ENCODE measurements at places on chromosomes 7 and 10.
A peak's percentile ranks its signal among the peaks of the same experiment; 100 is the strongest.

GRCh38 chr10:79103585-79103984 lies 34.8 kb downstream of the ZMIZ1 start:
- peak; percentile 30 for DNase-seq

DNA sequence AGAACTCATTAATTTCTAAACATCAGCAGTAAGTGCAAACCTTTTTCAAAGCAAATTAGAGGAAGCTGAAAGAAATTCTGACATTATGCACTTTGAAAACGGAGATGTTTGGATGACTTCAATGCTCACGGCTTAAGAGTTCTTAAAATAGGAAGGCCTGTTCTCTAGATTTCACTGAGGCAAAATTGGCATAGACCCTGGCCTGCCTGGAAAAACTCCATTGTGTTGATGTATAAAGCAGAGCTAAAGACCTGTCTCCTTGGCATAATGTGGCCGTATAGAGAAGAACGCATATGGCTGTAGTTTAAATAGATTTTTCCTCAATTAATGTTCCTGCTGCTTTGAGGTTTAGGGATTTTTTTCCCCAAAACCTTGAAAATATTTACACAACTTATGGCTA lies 24.5 kb upstream of the AGMO start:
- DNase-seq: no peak

DNA sequence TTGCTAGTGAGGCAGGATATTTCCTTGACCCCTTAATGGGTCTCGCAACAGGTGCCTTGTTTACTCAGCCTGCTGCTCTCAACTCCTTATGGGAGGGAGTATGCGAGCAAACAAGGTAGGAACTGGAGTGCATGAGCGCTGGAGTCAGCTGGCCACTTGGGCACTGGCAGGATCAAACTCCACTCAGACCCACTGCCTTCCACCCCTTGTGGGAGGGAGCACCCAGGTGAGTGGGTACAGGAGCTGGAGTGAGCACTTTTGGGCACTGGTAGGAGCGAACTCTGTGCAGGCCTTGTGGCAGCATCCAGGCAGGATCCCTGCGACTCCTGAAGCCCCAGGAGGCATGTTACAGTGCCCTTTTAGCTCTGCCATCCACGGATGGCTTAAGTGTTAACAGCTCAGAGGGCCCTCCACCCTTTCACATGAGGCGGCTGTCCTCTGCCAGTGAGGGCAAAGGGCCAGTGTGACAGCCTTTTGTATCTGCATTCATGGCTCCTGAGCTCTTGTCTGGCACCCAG lies 123.2 kb downstream of the ST7 start:
- DNase-seq: no peak

- DNase-seq: no peak
These were observed 111.6 kb downstream of the C10orf90 start for GRCh38 chr10:126558881-126559280.

- DNase-seq: no peak
These were observed 71.8 kb upstream of the VWDE start for GRCh38 chr7:12475362-12476063.

DNA sequence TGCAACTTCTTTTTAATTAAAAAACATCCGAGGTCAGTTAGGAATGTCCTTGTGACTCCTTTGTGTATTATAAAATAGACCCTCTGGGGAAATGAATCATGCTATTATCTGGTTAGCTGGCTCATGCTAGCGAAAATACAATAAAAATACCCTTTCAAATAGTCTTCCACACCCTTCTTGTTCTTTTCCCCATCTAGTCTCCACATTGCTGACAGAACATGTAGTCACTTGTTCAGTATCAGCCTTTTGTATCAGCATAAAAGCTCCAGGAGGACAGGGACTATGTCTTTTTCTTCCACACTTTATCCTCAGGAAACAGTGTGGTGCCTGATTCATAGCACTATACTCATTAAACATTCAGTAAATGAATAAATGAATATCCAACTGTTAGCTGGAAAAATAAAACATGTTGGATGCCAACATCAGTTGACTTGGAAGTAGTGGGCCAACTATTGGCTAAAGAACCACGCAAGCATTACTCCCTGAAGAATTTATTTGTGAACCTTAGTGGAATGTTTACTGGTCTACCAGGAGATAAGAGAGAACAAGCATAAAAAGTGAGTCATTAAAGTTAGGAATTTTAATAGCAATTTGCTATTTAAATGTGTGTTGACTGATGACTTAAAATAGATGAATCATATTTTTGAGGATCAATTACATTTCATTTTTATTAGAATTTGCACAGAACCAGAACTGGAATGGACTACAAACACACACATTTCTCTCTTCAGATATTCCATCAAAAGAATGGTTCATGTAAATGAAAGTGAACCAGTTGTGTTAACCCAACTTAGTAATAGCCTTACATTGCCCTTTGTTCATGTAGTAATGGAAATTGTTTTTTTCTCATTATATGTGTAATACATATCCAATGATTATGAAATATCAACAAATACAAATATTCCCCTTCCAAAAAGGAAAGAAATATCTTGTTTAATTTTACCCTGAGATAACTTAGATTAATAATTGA lies 129.6 kb downstream of the DKK1 start:
- DNase-seq: no peak

DNA sequence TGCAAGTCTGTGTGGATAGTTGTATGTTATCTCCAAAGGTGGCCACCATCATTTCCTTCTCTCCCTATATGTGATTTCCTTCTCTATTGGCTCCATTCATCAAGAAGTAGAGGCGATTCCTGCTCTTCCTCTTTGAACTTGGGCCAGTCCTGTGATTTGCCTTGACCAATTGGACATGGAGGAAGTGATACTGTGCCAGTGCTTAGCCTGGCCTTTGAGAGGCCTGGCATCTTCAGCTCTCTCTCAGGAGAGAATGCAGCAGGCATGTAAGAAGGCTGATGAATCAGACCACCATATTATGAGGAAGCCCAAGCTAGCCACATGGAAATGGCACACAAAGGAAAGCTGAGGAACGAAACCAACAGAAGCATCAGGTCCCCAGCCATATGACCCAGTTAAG lies 195.0 kb upstream of the SVIL start:
- DNase-seq: no peak

- no peak for DNase-seq
These were observed 52.8 kb downstream of the CDK6 start for GRCh38 chr7:92783260-92784201.

GRCh38 chr10:61170594-61170993 lies 226.6 kb upstream of the RHOBTB1 start:
- no peak for DNase-seq

DNA sequence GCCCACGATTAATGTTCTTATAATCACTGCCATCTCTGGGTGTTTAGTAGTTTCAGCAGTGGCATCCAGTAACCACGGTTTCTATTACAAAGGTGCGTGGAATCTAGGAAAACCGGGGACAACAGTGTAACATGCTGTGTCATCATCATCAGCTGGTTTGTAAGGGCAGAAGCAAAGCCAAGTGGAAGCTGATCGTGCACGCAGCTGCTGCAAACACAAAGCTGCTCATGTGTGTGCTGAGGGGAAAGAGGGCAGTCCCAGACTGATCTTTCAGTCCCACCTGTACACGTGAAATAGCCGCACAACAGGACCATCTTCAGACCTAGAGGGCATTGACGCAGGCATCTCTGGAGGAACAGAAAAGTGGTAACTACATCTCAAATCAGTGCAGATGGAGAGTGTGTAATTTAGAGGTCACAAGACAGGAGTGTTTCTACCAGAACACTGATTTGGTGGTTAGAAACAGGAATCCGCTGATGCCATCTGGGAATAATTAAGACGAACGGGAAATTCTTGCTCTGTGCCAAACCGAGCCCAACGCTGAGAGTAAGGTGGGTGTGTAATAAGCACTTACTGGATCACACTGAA lies 13.4 kb downstream of the ANKRD16 start:
- DNase-seq: no peak

- DNase-seq: no peak
These were observed 2.0 kb downstream of the ZSCAN25 start for GRCh38 chr7:99618726-99619125.

DNA sequence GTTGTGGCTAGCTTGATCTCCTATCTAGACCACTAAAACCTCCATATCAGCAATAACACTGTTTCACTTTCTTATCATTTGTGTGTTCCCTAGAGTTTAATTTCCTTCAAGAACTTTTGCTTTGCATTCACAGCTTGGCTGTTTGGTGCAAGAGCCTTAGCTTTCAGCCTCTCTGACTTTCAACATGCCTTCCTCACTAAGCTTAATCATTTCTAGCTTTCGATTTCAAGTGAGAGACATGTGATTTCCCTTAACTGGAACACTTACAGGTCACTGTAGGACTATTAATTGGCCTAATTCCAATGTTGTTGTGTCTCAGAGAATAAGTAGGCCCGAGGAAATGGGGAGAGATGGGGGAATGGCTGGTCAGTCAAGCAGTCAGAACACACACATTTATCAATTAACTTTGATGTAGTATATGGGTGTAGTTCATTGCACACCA lies 10.6 kb upstream of the BPGM start:
- DNase-seq: no peak

DNA sequence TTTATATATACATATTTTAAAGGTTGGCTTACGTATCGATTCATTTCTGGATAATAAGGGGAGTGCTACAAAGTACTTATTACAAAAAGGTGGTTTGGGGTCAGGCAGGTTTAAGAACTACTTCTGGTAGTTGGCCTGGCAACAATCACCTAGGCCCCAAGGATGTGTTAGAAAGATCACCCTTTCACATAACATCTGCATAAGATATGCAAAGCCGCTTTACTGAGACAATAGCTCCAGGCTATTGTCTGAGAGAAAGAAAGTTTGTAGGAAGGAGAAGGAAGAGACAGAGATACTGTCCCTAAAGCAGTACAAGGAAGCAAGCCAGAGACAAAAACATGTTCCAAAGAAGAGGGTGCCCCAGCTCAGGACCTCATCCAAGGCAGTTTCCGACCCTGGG lies 6.2 kb downstream of the PAXIP1 start:
- no peak for DNase-seq
